Iris pigment epithelial cell (primary cell): ENCODE measurements at places on chromosomes 13 and 19.

GRCh38 chr13:101545521-101545920, 93.0 kb downstream of the ITGBL1 start:
- DNase-seq = peak; percentile 52

- no peak for DNase-seq
These were observed 7.8 kb downstream of the DIAPH3 start for GRCh38 chr13:60155978-60156377.

DNA sequence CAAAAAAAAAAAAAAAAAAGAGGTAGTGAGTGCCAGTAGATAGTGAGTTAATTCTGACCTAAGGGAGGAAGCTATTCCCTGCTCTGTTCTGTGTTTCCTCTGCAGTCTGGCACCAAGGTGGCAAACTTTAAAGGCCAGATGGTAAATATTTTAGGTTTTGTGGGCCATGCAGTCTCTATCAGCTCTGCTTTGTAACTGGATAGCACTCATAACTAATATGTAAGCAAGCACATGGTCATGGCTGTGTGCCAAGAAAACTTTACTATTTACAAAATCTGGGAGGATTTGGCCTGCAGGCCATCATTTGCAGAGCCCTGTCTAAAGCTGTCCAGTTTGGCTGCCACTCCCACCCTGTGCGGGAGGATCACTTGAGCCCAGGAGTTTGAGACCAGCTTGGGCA, 4.3 kb downstream of the PIN1 start:
- DNase-seq = peak; percentile 59

GRCh38 chr13:104163866-104164630, 1097.8 kb upstream of the SLC10A2 start:
- DNase-seq = no peak
